ENCODE measurements at places on chromosomes 3 and 15.

DNA sequence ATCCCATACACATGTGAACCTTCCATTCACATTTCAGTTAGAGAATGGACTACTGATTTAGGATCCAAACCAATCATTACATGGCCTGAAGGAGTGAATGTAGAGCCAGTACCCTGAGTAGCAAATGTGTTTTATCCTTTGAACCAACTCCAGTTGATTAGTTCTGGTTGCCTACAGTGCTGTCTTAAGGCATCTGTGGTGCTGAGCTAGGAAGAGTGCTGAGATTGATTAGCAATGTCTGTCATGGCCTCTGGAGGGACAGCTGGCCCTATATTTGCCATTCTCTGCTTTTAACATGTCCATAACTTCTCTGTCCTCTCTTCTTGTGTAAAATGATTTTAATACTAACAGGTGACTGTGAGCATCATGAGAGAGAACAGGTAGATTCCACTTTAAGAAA is 11.1 kb downstream of the LRTM1 start:
- DNase-seq: no peak

DNA sequence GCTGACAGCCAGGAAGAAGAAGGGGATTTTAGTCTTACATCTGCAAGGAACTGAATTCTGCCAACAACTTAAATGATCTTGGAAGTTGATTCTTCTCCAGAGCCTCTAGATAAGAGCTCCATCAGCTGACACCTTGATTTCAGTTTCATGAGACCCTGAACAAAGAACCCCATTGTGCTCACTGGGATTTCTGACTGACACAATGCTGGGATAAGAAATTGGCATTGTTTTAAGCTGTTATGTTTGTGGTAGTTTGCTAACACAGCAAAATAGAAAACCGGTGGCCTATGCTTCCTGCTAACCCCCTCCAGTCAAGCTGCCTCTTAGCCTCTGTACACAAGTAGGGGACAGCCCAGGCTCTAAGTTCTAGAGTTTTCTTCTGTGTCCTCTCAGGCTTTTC is 36.2 kb downstream of the MASP1 start:
- no peak for DNase-seq

DNA sequence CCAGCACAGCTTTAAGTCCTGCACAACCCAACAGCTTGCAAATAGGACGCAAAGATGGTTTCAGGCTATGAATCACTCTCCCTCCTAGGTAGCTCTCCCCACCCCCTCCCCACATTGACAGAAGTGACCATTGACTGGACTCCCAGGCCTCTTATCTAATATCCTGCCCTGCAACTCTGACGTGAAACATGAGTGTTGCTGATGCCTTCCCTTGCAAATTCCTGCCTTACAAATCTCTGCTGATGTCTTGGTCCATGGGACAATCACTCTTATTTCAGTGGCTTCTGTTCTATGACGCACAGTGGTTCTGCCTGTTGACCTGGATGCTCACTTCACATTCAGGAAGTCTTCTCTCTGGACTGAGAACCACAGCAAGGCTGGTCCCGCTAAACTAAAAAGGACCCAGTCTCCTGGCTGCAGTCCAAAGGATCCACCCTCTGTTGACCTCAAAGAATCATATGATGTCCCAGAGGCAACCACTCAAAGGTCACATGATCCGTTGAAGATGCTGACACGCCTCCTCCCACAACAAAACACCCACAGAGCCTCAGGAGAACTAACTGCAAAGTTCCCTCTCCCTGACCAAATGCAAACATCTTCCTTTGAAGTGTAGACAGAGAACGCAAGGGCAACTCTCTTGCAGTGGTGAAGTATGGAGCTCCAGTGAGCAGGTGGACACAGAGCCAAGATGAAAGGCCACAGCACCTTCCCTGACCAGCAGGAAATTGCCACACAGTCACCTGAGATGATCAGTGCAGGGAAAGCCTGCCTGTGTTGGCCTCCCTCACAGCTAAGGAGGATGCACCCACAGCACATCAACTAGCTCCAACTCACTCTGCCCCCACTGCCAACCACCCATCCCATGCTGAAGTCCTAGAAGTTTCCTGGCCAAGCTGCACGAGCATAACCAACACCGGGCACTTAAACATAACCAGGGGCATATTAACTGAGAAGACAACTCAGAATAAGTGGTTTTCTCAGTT is 112.3 kb downstream of the ADAMTS17 start:
- no peak for DNase-seq

DNA sequence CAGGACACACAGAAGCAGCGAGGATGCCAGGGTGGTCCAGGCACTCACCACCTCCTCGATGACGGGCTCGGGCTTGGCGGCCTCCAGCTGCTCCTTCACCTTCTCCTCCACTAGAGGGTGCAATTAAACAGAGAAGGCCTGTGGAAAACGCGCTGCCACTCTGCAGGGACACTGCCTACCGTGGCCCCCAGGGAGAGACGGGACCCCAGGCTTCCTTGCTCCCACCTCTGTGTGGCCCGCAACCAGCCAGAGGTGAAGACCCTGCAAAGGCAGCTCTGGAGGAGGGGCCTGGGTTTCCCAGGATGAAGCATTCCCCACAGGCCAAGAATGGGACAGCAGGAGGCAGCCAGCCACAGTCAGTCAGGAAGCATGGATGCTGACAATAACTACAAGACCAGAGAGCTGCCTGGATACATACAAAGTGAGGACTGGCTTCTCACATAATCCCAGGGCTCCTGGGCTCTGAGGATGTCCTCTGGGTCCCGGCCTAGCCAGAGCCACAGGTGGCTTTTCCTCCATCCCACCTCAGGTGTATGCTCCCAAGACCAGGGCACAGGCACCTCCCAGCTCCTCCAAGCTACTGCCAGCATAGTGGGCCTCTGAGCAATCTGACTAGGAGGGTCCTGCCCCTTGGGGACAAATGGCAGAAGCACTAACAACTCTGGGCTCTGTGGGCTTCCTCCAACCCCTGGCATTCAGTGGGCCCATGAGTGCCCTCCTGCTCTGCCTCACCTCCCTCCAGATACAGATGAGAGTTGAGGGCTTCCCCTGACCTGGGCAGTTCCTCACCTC is 46.2 kb downstream of the PTH1R start:
- no peak for DNase-seq

- no peak for DNase-seq
Observed at GRCh38 chr3:186477876-186478275, 66.3 kb downstream of the CRYGS start.

DNA sequence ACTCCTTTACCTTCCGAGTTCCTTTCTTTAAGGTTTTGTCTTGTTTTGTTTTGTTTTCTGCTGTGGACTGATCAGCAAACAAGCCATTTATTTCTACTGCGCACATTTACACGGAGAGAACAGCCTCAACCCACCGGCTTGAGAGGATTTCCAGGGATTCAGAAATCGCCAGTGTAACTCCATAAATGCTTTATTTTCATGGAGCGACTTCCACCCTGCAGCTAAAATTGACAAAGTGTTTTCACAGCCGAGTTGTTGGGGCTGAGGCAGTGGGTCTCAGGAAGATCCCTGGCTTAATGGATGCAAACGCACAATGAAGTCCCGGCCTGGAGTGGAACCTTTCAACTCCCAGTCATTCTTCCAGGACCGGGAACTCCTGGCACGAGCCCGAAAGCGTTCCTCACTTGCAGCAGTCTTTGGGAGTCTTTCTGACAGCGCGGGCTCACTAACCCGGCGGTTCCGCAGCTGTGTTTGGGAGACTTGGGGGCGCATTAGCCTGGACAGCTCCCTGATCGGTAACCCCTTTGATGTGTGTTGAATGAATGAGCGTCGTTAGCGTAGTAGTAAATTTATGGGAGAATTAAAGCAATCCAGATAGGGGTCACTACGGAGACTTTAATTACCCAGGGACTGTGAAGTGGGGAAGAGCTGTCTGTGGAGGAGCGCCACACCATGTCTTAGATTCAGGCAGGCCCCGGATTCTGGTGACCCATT is 785 bp upstream of the MYRIP start:
- no peak for DNase-seq

DNA sequence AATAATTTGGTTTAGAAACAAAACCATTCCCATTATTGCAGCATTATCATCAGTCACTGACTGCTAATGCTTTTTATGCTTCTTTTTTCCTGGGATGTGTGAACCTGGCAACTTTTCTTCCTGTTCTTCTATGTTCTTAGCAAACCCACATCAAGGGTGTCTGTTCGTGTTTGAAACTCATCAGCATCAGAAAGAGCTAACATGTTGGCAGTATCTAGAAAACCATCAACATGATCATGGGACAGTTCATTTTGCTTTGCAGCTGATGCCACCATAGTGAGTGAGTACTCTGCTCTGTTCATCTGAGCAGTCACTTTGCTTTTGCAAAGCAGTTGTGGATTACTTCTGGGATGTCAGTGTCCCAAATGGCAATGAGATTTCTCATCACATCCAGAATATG is 5.9 kb downstream of the DPH3 start:
- DNase-seq: no peak

GRCh38 chr3:26964836-26965235 is 342.3 kb downstream of the LRRC3B start:
- DNase-seq: no peak

- DNase-seq: no peak
Observed at GRCh38 chr3:115361806-115362205, 214.7 kb upstream of the ZBTB20 start.

GRCh38 chr15:86620641-86621349 is 541.1 kb downstream of the AGBL1 start:
- DNase-seq: no peak

DNA sequence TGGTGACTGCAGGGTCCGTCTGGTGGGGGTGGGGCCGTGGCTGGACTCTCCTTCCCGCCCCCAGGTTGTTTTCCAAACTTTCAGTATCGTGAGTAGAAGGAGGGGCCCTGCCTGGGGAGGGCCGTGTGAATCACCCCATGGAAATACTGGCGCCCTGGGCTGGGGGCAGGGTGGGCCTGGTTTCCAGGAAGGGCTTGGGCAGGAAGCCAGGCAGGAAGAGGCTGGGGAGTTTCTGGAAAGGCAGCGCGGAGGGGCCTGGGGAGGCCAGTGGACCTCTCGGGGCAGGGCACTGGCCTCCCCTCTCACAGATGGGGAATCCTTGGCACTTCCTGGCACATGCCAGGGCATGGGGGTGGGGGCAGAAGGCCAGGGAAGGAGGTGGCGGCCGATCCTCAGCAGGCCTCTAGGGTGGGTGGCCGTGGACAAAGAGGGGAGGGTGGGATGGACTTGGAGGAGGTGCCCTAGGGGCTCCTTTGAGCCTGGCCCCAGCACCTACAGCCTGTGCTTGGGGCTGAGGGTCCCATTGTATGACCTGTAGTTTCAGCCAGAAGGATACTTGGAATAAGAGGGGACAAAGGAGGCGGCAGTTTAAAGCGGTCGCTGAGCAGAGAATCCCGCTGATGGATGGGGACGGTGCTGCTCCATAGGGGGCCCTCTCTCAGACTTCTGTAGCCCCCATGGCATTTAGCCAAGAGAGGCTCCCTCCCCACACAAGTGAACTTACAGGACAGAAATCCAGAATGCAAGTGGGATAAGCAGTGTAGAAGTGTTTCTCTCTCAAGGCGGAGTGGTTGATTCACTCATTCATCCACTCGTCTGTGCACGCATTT is 56.5 kb upstream of the GATA2 start:
- peak; percentile 45 for DNase-seq

DNA sequence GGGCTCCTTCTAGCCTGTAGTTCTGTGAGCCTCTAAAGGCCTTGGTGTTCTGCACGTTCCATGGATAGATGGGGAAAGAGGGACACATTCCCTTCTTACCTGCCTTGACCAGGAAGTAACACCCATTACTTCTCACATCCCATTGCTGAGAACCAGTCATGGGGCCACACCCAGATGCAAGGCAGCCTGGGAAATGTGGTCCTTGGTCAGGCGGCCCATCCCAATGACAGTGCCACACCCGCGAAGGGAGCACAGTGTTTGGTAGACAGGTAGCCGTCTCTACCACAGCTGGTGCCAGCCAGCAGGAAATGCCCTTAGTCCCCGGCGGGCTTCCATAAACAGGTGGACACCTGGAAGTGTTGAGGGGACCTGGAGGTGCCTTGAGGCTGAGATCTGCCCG is 23.2 kb upstream of the LCTL start:
- DNase-seq: no peak

DNA sequence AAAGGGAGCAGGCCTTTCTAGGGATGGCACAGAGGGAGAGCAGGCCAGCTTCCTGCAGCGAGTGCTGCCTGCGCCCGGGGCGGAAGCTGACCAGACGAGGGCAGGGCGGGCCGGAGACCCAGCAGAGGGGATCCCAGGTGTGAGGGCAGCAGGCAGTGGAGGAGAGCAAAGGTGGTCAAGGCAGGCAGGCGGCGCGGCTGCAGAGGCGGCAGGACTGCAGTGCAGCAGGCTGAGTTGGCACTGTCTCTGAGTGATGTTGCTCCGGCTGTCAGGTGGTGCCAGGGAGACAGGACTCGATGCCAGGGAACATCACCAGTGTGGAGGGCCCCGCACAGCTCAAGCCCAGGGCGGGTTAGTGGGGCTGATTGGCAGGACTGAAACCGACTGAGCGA is 22.3 kb upstream of the PLXNA1 start:
- DNase-seq: no peak

DNA sequence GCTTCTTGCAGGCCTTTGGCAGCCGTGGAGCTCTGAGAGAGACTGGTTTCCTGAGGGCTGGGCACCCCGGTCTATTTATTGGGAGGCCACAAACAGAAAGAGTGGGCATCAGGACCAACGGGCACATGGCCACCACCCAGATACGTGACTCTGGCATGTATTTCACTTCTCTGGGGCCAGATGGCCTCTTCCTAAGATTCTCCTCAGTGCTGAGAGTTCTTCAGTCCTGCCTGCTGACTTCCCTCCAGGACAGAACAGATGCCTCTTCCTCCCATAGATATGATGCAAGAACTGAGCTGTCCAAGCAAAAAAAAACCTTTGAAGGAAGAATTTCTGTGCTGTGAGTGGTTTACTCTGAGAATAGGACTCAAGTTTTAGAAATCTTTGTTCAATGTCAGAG is 107.7 kb downstream of the IGF2BP2 start:
- peak; percentile 66 for DNase-seq

GRCh38 chr15:74795966-74796625 is 14.2 kb downstream of the CSK start:
- DNase-seq: no peak

Measured in stromal cell of bone marrow (primary cell).